ENCODE measurements at places on chromosomes 5 and 9.

- no peak for DNase-seq
Measured at GRCh38 chr9:37988041-37988440, 81.0 kb downstream of the SHB start.

- DNase-seq = no peak
Measured at GRCh38 chr9:136255166-136255538, 9.5 kb upstream of the QSOX2 start.

GRCh38 chr5:87539839-87540238 is 127.1 kb upstream of the CCNH start:
- DNase-seq = no peak

DNA sequence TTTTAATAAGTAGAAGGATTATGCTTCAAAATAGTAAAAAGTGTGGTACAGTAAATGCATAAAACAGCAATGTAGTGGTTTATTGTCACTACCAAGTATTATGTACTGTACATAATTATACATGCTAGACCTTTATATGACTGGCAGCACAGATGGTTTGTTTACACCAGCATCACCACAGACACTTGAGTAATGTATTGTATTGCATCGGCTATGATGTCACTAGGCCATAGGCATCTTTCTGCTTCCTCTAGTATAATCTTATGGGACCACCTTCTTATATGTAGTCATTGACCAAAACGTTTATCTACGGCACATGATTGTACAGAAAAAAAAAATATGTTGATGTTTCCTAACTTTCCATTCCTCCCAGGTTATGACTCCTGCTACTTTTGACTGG is 31.9 kb upstream of the SSBP2 start:
- DNase-seq = no peak

- no peak for DNase-seq
Measured at GRCh38 chr9:88537761-88538091, 2.7 kb downstream of the NXNL2 start.

All from stimulated activated CD4-positive, alpha-beta T cell treated with anti-CD3 and anti-CD28 coated beads, Interleukin-1b, Interleukin-23, amount 100 ng/mL, for 1 hour (primary cell).